ENCODE measurements at places on chromosomes 13 and 19.

DNA sequence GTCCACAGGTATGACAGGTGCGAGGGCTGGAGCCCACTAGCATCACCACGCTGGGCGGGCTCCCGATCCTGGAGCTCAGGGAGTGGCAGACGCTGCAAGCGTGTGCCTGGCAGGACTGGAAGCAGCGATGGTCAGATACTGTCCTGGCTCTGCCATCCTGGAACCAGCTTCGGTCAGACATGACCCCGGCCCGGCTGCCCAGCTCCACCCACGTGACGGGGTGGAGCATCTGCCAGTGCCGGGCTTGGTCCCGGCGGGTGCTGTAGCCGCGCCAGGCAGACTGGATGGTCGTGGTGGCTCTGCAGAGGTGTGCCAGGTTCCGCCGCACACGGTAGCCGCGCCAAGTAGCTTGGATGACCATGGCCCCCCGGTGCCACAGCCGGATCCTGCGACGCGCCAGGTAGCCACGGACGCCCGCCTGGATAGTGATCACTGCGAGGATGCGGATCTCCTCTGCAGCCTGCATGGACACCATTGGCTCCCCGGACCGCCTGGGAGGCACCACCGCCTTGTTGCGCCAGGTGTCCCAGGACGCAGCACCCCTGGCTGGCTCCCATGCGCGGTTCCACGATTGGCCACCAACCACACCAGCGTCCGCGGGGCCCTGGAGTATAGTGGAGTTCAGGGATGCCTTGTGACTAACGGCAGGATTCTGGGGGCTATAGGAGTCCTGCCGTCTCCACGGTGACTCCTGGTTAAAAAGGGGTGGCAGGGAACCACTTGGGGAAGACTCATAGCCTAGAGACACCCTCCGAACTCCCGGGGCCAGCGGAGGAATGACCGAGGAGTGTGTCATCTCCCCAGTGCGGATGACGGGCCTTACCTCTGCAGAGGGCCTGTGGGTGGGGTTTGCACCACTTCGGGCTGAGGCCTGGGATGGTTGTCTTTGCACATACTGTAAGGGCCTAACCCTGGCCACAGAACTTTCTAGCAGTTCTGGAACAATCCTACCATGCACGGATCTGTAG is 16.5 kb downstream of the IQCN start:
- DNase-seq: no peak

- DNase-seq: peak; percentile 16
Measured at GRCh38 chr13:112940236-112940635, 28.8 kb upstream of the MCF2L start.

DNA sequence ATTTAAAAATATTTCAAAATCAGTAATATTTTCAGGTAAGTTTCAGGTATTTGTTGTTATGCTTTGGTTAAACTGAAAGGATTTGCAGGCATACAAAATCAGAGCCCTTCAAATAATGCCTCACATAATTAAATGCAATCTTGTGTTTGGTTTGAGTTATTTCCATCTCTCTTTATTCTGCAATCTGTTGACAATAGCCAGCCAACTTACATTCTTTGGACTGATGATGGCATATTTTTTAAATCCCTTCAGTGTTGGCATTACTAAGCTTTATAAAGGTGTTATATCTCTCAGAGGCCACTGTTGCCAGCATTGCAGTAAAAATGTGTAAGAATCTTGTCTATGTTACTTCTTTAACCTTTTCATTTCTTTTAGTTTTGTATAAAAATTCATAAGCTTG is 257.2 kb upstream of the RFC3 start:
- no peak for DNase-seq

DNA sequence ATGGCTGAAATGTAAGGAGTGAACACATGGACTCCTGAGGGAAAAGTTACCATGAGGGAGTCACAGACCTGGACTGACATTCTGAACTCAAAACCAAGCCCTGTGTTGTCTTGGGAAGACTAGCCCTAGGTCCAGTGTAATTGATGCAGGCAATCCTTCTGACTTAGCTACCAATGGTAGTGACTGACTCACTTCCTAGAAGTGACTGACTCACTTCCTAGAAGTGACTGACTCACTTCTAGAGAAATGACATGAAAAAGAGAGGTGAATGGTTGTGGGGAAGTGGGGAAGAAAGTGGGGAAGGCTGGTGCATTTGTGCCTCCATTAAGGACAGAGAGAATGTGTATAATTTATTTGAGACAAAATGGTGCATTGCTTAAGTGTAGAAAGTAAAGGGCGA is 49.9 kb downstream of the EDNRB start:
- no peak for DNase-seq

DNA sequence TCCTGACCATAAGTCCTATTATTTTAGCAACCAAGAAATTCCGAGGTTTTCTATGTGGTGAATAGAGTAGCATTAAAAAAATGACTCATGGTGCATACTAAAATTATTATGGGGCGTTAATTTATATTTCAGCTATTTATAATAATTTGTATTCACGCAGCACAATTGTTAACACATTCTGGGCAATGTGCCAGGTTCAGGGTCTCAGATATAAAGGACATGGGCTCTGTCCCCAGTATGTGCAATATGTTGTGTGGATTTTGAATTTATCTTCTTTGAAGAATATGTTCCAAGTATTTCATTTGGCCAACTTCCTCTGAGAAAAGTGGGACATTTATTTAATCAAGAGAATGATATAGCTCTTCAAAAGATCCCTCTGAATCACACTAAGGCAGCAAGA is 1434.7 kb upstream of the PRR20A start:
- DNase-seq: peak; percentile 65

DNA sequence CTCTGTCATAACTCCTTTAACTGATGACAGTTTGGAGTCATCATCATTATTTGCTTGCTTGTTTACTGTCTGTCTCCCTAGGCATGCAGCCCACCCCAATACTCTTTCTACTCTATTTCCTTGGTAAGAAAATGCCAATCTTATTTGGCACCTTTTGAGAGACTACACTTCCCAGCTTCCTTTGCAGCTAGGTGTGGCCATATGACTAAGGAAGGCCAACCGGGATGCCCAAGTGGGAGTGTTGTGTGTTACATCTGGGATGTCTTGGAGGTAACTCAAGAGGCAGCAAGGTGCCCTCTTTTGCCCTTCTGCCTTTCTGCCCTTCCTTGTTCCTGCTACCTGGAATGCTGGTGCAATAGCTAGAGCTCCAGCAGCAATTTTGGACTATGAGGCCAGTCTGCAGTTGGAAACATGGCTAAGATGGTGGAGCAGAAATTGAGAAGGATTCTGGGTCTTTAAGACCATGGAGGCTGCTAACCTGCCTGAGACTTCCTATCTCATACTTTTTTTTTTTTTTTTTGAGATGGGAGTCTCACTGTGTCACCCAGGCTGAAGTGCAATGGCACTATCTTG is 27.5 kb downstream of the C19orf81 start:
- no peak for DNase-seq

- peak; percentile 100 for DNase-seq
Measured at GRCh38 chr19:14529254-14530004, at the start of gene TECR. Gene TECR, plus strand, starts transcription at chr19:14529594. Its CDS starts 103 bp downstream, at chr19:14529697.

- DNase-seq: peak; percentile 68
Measured at GRCh38 chr13:66314911-66315310, 915.2 kb downstream of the PCDH9 start.

DNA sequence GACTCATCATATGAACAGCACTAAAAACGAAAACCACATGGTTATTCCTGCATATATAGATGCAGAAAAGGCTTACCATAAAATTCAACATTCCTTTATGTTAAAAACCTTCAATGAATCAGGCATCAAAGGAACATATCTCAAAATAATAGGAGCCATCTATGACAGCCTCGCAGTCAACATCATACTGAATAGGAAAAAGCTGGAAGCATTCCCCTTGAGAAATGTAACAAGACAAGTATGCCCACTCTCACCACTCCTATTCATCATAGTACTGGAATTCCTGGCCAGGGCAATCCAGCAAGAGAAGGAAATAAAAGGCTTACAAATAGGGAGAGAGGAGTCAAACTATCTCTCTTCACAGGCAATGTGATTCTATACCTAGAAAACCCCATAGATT is 179.6 kb upstream of the HTR2A start:
- DNase-seq: no peak

GRCh38 chr19:42267644-42268141 is 1.4 kb upstream of the CIC start:
- no peak for DNase-seq

- no peak for DNase-seq
Measured at GRCh38 chr19:54660306-54660705, 2.5 kb upstream of the LILRB4 start.

- no peak for DNase-seq
Measured at GRCh38 chr13:26976313-26976712, 195.3 kb downstream of the USP12 start.

DNA sequence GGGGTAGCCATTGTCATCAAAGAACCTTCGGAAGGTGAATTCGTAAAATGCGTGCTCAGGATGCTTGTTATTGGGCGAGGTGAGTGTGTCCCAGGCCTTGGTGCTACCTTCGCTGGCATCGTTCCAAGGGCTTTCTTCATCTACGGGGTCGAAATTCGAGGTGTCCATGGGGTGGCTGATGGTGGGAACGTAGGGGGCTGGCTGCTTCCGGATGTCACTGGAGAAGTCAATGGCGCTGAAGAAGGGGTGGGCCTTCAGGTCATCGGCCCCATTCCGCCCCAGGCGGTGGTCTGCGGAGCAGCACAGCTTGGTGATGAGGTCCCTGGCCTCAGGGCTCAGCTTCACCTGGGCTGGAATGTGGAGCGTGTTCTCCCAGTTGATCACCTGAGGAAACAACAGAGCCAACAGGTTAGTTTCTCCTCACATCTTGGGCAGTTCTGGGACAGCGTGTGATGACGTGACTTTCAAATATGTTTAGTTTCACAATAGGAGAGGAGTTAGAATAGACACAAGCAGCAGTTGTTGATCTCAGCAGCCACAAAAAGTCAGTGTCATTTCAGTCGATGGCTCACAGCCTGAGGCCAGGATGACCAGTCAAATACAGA is 72.5 kb upstream of the XPO4 start:
- DNase-seq: no peak

GRCh38 chr13:80363890-80364503 is 23.1 kb upstream of the SPRY2 start:
- DNase-seq: peak; percentile 4

- no peak for DNase-seq
Measured at GRCh38 chr19:29934781-29935180, 7.3 kb upstream of the URI1 start.

GRCh38 chr13:21219036-21219381 is 42.6 kb downstream of the MRPL57 start:
- DNase-seq: no peak

Data from COR-L47 (cell line).